ENCODE measurements at places on chromosomes 7 and 10. TPM values are rescaled to one million over a fixed set of nuclear protein-coding genes. Genes with fewer than 3 reads are reported as not detected.

Gene CTBP2
- total RNA-seq: 0.72 TPM

Gene RBM28
- total RNA-seq: 38.9 TPM

Gene CHST3
- total RNA-seq: 0.16 TPM

Gene CPVL
- total RNA-seq: 0.51 TPM

Gene RHOBTB1
- total RNA-seq: not detected

Gene FFAR4
- total RNA-seq: not detected

Gene FRMPD2
- total RNA-seq: not detected

Gene TRIM73
- total RNA-seq: 10.6 TPM

Gene NPTX2
- 0.09 TPM for total RNA-seq

Gene EVX1
- total RNA-seq: not detected

Gene RALA
- 38.4 TPM for total RNA-seq

Gene CLDN4
- 0.53 TPM for total RNA-seq

Gene RNF133
- not detected for total RNA-seq

Gene CHST12
- total RNA-seq: 5.1 TPM

Gene BTBD16
- not detected for total RNA-seq

Gene SH2D4B
- total RNA-seq: 0.46 TPM

Gene HNRNPA2B1
- total RNA-seq: 483 TPM

Gene PAPOLB
- total RNA-seq: 0.05 TPM

Gene ZNF485
- 2.8 TPM for total RNA-seq

Gene LRIT1
- not detected for total RNA-seq

Gene AKR1C1
- total RNA-seq: 0.60 TPM

Gene LRRC18
- not detected for total RNA-seq

Gene C10orf67
- 0.39 TPM for total RNA-seq

Measured in activated T-cell treated with anti-CD3 and anti-CD28 coated beads, Interleukin-2, amount 50 U/mL, for 72 hours (primary cell).